ENCODE measurements at places on chromosomes 11 and 22. TPM values are rescaled to one million over a fixed set of nuclear protein-coding genes. Genes with fewer than 3 reads are reported as not detected.

Gene HORMAD2
- not detected for total RNA-seq

Gene CASP5
- total RNA-seq, result 1.9 TPM

Gene ACRV1
- total RNA-seq, result not detected

Gene SLC22A8
- not detected for total RNA-seq

Gene LRRC75B
- 10.8 TPM for total RNA-seq

Gene GDPD4
- total RNA-seq, result not detected

Gene OR52N5
- total RNA-seq, result not detected

GRCh38 chr11:112961751-112962578 lies 745 bp downstream of the NCAM1 start:
- peaks cover 11% of the 10 kb centered on the region for H3K4me1 ChIP-seq
- H3K27me3 ChIP-seq, result peaks cover 80% of the 10 kb centered on the region
- H3K36me3 ChIP-seq, result no peaks in the 10 kb centered on the region
- no peak overlapping the region for H3K27ac ChIP-seq
- DNase-seq, result peak; percentile 63

DNA sequence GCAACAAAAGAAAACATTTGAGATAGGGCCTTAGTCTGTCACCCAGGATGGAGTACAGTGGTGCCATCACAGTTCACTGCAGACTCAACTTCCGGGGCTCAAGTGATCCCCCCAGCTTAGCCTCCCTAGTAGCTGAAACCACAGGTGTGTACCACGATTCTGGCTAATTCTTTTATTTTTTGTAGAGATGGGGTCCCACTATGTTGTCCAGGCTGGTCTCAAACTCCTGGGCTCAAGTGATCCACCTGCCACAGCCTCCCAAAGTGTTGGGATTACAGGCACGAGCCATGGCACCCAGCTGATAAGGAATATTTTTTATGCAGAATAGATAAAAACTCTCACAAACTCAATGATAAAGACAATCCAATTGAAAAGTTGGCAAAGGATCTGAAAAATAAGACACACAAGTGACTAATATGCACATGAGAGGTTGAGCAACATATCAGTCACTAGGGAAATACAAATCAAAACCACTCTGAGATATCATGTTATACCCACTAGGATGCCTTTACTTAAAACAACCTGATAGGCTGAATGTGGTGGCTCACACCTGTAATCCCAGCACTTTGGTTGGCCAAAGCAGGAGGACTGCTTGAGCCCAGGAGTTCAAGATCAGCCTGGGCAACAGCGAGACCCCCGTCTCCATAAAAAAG lies 33.9 kb upstream of the CLTCL1 start:
- no peaks in the 10 kb centered on the region for H3K4me1 ChIP-seq
- no peak overlapping the region for H3K27ac ChIP-seq
- H3K27me3 ChIP-seq, result no peaks in the 10 kb centered on the region
- no peak overlapping the region for H3K4me3 ChIP-seq
- H3K36me3 ChIP-seq, result peaks cover 12% of the 10 kb centered on the region
- DNase-seq, result no peak

GRCh38 chr22:38956551-38956950 lies 858 bp upstream of the APOBEC3A start:
- peaks cover 3% of the 10 kb centered on the region for H3K4me1 ChIP-seq
- DNase-seq, result no peak
- no peaks in the 10 kb centered on the region for H3K27me3 ChIP-seq
- no peaks in the 10 kb centered on the region for H3K36me3 ChIP-seq

DNA sequence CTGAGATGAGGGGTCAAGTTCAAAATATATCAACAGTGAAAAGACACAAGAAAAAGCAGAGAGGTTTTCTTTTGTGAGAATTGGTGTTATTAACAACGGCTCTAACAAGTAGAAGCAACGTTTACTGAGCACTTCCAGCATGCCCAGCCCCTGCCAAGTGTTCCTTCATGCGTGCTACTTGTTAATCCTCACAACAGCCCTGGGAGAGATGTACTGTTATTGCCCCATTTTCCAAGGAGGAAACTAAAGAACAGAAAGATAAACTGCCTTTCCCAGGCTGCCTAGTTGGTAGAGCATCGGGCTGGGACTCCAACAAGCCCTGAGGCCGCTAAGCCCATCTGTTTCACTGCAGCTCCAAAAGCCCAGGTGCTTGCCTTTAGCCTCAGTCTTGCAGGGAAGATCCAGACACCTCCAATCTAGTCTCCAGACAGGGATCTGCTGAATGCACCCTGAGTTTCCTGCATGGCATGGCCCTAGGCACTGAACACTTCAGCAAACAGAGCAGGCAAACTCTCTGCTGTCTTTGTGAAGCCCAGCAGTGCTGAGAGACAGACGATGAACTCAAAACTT lies 25.5 kb downstream of the SPATA19 start:
- H3K4me3 ChIP-seq, result no peak overlapping the region
- DNase-seq, result no peak
- H3K36me3 ChIP-seq, result no peaks in the 10 kb centered on the region
- H3K27me3 ChIP-seq, result no peaks in the 10 kb centered on the region

DNA sequence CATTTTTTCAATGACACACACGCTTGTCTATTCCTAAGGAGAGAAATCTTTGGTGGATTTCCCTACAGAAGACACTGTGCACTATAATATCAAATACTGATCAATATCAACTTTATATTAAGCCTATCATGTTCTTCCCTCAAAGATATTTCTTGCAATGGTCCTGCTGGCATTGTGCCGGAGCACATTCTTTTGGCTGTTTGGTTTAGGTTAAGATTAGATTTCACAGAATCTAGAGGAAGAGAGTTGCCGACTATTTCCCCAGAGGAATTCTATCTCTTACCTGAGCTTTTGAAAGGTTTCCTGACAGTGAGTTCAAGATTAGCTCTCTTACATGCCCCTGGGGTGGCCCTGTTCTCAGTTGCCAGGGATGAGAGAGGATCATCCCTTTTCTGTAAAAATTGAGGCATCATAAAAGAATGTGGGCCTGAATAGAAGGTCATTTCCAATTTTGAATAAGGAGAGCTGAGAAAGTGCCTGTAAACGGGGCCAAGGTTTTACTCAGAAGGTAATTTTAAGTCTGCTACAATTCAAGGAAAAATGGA lies 180.6 kb upstream of the ARHGAP20 start:
- H3K36me3 ChIP-seq, result no peaks in the 10 kb centered on the region
- H3K4me3 ChIP-seq, result no peak overlapping the region
- DNase-seq, result no peak
- no peaks in the 10 kb centered on the region for H3K27me3 ChIP-seq
- no peaks in the 10 kb centered on the region for H3K4me1 ChIP-seq
- H3K27ac ChIP-seq, result no peak overlapping the region

DNA sequence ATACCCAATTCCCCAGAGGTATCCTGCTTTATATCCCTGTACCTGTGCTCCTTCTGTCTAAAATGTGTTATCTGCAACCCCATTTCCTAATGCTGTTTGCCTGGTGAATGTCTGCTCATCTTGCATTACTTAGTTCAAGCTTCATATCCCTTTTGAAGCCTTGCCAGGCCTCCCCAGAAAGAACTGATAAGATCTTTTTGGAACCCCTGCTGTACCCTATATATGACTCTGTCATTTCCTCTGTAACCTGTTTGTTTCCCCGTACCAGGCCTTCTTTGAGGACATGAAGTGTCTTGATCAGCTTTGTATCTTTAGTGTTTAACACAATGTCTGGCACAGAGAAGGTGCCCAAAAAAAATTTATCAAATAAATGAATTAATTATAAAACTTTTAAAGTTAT lies 77.6 kb downstream of the LIF start:
- no peak overlapping the region for H3K27ac ChIP-seq
- no peak overlapping the region for H3K4me3 ChIP-seq
- no peak for DNase-seq

GRCh38 chr11:76599041-76600013 lies 71.2 kb downstream of the LRRC32 start:
- no peak overlapping the region for H3K27ac ChIP-seq
- H3K4me3 ChIP-seq, result no peak overlapping the region
- no peaks in the 10 kb centered on the region for H3K27me3 ChIP-seq
- peaks cover 3% of the 10 kb centered on the region for H3K4me1 ChIP-seq

DNA sequence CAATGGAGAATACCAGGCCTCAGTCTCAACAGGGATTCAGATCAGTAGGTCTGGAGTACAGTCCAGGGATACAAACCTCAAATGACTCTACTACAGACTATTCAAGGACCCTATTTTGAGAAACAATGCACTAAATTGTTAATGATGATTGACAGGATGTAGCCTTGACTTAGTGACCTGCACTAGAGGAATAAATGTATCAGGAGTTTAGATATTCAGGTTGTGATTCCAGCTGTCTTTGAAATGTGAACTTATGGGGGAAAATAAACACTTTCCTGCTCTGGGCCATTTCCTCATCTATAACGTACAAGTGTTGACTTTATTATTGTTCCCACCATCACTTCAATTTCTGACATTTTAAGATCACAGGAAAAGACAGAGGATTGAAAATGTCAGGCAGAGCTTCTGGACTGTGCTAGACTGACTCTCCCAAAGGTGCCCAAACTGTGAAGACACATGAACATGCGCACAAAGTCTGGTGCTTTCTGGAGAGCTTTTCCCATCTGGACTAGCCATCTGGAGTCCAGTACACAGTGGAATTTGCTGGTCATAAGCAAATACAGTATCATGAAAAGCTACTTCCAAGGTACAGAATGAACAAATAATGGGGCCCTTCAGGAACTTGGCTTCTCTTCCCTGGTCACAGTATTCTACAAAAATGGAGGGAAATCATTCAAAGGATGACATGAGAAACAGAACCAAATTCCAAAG lies 110.4 kb downstream of the USP35 start:
- no peak overlapping the region for H3K27ac ChIP-seq
- DNase-seq, result no peak
- H3K4me1 ChIP-seq, result peaks cover 5% of the 10 kb centered on the region
- H3K27me3 ChIP-seq, result no peaks in the 10 kb centered on the region
- H3K36me3 ChIP-seq, result no peaks in the 10 kb centered on the region
- no peak overlapping the region for H3K4me3 ChIP-seq

DNA sequence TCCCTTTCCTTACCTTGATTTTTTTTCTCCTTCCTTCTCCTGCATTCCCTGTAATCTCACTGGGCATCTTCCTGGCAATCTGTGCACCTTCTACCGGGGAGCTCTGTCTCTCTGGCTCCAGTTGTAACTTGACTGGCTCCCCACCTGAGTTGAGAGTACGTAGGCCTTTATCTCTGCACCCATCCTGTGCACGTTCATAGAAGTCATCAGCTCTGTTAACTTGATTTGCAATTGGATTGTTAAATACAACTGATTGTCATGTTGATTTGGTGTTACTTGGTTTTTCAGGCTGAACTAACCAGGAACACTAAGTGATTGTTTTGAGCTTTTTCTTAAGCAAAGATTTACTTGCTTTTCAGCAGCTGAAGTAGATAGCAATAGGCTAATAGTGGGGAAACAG lies 11.8 kb downstream of the SWAP70 start:
- no peaks in the 10 kb centered on the region for H3K27me3 ChIP-seq
- H3K4me3 ChIP-seq, result no peak overlapping the region
- no peaks in the 10 kb centered on the region for H3K4me1 ChIP-seq
- H3K27ac ChIP-seq, result no peak overlapping the region
- H3K36me3 ChIP-seq, result no peaks in the 10 kb centered on the region

- no peak overlapping the region for H3K4me3 ChIP-seq
- no peak overlapping the region for H3K27ac ChIP-seq
- H3K27me3 ChIP-seq, result no peaks in the 10 kb centered on the region
- DNase-seq, result no peak
- peaks cover 30% of the 10 kb centered on the region for H3K36me3 ChIP-seq
Observed at GRCh38 chr22:21599053-21599893, 30.5 kb downstream of the YDJC start.

DNA sequence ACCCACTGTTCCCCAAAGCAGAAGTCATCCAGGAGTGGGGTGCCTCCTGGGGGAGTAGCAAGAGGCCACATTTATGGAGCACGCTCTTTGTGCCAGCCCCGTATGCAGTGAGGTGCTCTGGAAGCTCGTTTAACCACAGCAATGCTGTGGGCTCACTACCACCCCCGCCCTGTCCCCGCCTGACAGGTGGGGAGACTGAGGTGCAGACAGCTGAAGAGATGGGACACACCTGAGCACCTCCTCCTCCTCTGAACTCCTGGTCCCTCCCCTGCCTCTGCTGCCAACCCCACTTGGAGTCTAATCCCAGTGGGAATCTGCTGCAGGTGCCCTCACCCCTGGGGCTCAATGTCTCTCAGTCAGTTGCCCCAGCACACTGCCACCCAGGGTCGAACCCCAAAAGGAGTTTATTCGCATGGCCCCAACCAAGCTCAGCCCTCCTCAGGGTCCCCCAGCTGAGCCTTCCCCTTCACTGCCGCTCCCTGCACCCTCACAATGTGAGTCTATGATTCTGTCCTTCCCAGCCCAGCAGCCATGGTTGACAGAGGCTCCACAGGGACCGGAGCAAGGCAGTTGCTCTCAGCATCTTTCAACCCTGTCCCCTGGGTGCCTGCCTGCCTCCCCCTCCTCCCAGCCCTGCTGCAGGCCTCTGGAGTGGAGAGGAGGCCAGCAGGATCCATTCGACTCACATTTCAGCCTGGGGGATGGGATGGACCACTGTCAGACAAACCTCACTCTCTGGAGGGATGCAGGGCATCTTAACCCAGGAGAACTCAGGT lies 13.3 kb upstream of the BCR start:
- no peaks in the 10 kb centered on the region for H3K36me3 ChIP-seq
- H3K4me3 ChIP-seq, result no peak overlapping the region
- H3K4me1 ChIP-seq, result no peaks in the 10 kb centered on the region
- no peak for DNase-seq

DNA sequence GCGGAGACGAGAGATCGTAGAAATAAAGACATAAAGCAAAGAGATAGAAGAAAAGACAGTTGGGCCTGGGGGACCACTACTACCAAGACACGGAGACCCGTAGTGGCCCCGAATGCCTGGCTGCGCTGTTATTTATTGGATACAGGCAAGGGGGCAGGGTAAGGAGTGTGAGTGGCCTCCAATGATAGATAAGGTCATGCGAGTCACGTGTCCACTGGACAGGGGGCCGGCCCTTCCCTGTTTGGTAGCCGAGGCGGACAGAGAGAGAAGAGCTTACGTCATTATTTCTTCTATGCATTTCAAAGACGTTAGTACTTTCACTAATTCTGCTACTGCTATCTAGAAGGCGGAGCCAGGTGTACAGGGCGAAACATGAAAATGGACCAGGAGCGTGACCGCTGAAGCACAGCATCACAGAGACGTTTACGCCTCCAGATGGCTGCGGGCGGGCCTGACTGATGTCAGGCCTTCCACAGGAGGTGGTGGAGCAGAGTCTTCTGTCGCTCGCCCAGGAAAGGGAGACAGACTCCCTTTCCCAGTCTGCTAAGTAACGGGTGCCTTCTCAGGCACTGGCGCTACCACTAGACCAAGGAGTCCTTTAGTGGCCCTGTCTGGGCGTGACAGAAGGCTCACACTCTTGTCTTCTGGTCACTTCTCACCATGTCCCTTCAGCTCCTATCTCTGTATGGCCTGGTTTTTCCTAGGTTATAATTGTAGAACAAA lies 24.8 kb downstream of the PPP6R2 start:
- peaks cover 18% of the 10 kb centered on the region for H3K36me3 ChIP-seq
- DNase-seq, result no peak
- peaks cover 1% of the 10 kb centered on the region for H3K4me1 ChIP-seq
- H3K27ac ChIP-seq, result no peak overlapping the region
- H3K4me3 ChIP-seq, result no peak overlapping the region

DNA sequence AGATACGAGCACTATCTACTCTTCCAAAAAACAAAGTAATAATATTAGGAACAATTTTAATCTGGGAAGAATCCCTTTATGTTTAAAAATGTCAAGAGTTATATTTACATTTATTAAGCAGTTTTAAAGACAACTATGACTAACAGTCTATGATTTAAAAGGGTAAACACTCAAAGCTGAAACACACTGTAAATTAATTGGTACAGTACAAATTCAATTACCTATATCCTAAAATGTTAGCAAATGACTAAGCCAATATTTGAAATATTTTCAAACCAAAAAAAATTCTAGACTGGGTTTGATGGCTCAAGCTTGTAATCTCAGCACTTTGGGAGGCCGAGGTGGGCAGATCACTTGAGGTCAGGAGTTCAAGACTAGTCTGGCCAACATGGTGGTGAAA lies 36.0 kb upstream of the CHRNA10 start:
- H3K4me1 ChIP-seq, result no peaks in the 10 kb centered on the region
- H3K36me3 ChIP-seq, result peaks cover 80% of the 10 kb centered on the region
- DNase-seq, result no peak
- H3K4me3 ChIP-seq, result no peak overlapping the region

All from upper lobe of right lung (tissue), 1 donor.